ENCODE measurements at places on chromosomes 5 and 9.

GRCh38 chr5:124160265-124160664, 586.2 kb downstream of the ZNF608 start:
- no peak for DNase-seq

- DNase-seq: no peak
Observed at GRCh38 chr5:56737002-56737621, 78.2 kb upstream of the MAP3K1 start.

GRCh38 chr9:87465816-87466215, 31.9 kb upstream of the DAPK1 start:
- DNase-seq: no peak

DNA sequence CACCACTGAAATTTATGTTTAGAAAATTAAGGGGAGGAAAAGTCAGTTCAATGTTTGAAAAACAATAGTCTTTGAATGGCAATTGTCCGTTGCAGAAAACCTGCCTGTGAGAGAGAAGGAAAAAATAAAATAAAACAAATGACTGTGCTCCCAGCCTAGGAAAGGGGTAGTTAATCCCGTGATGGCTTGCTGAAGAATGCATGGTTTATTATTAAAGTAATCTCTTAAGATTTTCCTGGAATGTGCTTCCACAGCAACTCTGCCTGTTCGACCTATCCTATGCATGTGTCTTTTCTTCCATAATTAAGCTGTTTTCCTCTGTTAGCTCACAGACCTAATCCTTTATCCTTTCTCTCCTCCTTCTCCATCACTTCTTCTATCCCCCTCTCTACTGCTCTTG, 2.4 kb upstream of the DAB2 start:
- peak; percentile 61 for DNase-seq

GRCh38 chr5:2761921-2762488, 10.5 kb upstream of the IRX2 start:
- no peak for DNase-seq
